NCI-H2081 treated with DMSO at 0.1 percent for 48 hours (cell line): ENCODE measurements at places on chromosomes 6 and 20.
A peak's percentile ranks its signal among the peaks of the same experiment; 100 is the strongest.

GRCh38 chr6:86937219-86938079, at the start of gene HTR1E:
HTR1E (plus strand) TSS chr6:86937528; CDS start chr6:87015335, 77,807 bp downstream.
- DNase-seq = peak; percentile 9

DNA sequence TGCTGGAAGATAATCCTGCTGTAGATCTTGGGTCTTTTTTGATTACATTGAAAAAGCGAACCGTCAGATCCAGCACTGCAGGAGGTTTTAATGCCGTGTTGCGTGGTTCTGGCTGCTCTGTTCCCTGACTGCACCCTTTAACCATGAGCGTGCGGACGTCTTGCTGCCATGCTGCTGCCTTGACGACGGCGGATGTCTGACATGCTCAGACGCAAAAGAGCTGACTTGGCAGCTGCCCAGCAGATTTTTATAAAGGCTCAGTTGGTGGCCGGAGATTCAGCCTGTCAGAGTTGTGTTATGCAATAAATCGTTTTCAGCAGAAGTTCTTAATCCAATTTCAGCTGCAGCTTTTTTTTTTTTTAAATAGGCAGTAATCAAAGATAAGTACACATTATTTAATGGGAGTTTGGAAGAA, 119.4 kb downstream of the JARID2 start:
- peak; percentile 55 for DNase-seq

DNA sequence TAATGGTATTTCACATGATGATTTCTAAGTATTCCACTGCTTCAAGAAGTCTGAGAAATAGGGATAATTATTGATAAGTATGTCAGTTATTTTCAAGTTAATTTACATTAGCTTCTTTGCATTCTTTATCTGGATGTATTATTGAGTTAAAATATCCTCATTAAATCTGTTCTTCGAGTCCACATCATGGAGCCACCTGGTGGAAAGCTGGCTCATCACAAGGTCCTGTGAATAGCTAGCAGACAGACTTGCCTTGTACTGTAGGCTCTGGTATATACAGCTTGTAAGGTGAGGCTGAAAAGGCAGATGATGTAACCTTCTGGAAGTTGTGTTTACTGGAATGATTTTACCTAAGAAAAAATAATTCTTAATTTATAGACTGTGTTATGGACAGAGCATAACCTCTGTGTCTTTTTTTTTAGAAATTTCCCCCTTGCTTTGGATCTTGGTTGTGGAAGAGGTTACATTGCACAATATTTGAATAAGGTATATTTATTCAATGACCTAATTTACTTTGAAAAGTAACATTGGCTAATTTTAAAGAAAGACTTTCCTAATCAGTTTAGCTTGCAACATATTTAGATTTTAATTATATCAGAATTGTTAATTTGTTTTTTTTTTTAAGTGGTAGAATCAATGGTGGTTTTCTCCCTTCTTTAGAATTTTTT, 3.5 kb downstream of the NDUFAF5 start:
- no peak for DNase-seq

- DNase-seq = no peak
Measured at GRCh38 chr6:33621711-33622388, 728 bp downstream of the ITPR3 start.

GRCh38 chr6:125658136-125658535, 91.3 kb upstream of the HEY2 start:
- DNase-seq = no peak

DNA sequence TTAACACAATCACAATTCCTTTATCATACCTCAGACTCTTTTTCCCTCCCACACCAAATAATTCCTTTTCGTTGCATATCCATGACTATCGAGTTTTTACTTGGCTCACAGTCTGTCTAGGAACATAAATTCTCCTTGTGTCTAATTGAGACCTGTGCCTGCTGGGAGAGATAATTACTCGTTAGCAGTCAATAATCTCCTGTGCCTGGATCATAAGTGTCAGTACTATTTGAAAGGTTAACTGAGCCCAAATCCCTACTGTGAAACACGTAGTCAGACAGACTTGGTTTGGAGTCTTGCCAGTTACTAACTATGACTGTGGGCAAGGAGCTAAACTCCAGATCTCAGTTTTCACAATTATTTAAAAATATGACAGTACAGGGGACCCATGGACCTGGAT, 5.7 kb upstream of the CTNNBL1 start:
- no peak for DNase-seq

DNA sequence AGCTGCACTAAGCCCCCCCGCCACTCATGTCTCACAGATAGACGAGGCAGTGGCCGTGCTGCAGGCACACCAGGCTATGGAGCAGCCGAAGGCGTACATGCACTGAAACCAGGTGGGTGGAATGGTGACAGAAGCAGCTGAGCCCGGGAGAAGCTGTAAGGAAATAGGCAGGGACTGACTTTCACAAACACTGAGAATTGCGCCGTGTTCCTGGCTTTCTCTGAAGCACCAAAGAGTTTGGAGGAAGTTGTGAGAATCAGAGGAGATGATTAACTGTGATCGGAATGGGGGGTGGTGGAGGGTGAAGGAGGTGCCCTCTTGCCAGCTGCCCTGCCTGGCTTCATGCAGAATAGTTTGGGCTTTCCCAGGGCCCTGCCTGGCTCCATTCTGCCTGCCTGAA, 21.6 kb downstream of the TOMM34 start:
- no peak for DNase-seq

DNA sequence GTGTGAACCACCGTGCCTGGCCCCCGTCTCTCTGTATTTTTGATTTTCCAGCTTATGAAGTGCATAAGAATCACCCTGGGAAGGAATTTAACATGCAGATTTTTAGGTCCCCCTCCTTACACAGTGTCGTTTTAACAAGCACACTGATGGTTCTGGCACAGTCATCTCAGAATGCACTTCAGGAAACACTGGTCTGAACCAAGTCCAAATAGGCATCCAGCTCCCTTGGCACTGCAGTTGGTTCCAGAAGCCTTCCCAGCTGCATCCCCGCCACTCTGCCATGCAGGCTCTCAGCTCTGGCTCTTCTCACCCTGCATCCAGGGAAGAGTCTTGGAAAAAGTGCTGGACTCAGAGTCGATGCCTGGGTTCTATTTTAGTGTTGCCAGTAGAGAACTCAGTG, 20.1 kb downstream of the RIPOR2 start:
- no peak for DNase-seq

DNA sequence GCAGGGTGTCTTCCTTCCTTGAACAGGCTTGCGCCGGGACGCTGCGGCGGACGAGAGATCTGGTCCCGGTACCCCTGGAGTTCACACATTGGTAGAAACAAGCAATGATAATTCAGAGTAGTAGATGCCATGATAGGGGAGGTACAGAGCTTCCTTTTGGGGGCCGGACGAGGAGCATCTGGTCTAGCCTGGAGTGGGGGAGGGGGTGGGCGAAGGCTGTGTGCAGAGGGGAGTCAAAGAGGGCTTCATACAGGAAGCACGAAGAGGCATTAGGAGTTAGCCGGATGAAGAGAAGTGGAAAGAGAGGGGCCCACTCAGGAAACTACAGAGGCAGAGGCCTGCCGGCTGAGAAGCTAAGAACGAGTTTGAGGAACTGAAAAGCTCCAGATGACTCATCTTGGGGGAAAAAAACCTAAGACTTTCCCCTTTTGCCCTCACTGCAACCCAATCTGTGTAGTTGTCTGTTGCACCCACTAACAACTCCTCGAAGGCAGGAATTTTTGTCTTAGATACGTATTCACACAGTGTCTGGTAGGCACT, 611 bp downstream of the CNPY3 start:
- no peak for DNase-seq

DNA sequence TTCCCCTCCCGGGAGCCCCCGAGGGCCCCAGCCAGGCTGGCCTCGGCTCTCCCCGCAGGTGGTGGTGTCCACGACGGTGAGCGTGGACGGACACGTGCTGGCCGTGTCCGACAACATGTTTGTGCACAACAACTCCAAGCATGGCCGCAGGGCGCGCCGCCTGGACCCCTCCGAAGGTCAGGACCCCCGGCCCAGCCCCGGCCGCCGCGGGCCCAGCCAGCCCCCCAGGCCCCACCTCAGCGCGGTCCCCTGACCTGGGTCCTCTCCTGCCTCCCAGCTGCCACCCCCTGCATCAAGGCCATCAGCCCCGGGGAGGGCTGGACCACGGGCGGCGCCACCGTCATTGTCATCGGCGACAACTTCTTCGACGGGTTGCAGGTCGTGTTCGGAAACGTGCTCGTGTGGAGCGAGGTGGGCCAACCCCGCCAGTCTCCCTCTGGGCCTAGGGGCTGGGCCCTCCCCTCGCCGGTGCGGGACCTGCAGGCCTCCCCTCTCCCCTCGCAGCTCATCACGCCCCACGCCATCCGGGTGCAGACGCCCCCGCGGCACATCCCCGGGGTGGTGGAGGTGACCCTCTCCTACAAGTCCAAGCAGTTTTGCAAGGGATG, 51.0 kb downstream of the CPXM1 start:
- no peak for DNase-seq

DNA sequence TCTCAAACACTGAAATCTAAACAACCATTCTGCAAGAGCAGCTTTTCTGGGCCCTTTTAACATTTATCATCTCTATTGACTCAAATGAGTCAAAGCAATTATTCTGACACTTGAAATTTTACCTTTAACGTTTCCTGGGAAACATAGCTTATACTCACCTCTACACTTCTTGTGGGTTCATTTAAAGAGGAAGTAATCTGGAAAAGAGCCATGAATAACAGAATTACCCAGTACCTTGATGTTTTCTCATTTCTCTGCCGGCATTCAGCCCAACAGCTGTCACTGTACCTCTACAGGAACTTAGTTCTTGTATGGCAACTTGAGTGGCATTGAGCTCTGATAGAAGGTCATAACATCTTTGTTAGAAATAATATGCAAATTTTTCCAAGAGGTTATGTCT, 272.2 kb downstream of the KCNQ5 start:
- peak; percentile 55 for DNase-seq

- DNase-seq = no peak
Measured at GRCh38 chr20:57434390-57434700, 43.1 kb downstream of the RBM38 start.

GRCh38 chr20:52083627-52084232, 107.8 kb downstream of the ZFP64 start:
- no peak for DNase-seq

DNA sequence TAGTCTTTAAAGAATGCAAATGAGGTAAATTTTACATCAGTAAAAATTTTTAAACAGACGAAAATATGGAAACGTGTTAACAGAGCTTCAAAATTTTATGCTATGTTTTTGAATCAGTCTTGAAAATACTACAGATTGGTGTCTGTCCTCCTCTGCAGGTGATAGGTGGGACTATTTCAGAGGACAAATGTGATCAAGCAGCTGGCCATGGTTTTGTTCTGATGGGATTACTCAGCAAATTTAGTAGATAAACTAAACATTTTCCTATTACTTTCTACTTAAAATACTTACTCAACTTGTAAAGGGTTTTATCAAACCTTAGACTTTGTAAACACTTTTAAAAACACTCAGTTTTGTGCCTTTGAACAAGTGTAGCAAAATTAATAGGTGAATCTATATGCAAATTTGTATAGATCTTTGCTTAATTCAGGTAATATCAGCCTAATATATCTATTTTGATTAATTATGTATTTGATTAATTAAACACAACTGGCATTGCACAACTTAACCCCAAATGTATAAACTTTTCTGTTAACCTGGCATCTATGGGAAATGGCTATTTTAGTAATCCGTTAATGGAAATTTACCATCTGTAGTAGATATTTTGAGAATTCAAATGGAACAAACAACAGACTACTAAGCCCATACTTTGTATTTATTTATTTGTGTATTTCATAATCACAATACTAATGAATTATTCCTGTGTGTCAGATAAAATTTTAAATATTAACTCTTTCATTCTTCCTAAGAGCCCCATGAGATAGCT, 22.5 kb downstream of the ADGRB3 start:
- no peak for DNase-seq

GRCh38 chr6:53699462-53699861, 33.9 kb upstream of the KLHL31 start:
- DNase-seq = no peak

DNA sequence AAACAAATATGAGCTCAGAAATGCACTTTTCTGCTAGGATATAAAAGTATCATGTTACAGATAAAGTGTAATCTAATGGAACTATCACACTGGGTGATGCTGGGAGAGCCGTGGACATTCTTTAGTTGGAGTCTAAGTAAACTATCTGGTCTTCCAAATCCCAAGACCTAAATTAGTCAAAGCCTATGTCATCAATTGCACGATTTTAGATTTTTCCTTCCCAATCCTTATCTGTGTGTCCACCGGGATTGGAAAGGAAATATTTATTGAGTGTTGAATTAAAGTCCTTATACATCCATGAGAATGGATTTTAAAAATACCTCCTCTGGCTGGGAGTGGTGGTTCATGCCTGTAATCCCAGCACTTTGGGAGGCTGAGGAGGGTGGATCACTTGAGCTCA, 19.6 kb upstream of the MRAP2 start:
- no peak for DNase-seq

DNA sequence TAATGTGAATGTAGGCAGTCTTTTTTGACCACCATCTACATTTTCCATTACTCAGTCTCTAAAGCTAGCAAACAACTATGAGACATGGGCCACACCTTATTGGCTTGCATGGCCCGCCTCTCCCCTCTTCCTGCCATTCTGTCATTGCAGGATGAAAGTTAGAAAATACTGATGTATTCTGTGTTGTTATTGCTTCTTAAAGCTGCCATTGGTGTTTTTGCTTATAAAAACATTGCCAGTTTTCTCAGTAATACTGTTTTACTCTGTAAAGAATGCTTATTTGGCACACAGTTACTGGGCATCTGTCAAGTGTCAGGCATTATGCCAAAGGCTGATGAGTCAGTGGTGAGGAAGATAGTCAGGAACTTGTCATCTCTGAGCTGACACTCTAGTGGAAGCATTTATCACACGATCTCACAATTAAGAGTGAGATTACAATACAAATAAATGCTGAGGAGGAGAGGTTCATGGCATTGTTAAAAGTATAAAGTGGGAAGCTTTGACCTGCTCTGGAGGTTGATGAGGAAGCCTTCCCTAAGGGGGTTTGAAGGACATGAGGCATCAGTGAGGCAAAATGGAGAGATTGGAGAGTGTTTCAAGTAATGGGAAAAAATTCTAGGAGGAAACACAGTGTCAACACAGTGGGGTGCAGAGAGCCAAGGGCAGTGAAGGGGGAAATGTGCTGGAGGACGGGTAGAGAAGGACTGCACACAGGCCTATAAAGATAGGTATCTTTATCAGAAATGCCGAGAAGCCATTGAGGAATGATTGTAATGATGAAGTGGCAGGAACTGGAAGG, 14.7 kb downstream of the KLHL32 start:
- DNase-seq = no peak

- no peak for DNase-seq
Measured at GRCh38 chr20:25072226-25072811, 9.6 kb downstream of the VSX1 start.

DNA sequence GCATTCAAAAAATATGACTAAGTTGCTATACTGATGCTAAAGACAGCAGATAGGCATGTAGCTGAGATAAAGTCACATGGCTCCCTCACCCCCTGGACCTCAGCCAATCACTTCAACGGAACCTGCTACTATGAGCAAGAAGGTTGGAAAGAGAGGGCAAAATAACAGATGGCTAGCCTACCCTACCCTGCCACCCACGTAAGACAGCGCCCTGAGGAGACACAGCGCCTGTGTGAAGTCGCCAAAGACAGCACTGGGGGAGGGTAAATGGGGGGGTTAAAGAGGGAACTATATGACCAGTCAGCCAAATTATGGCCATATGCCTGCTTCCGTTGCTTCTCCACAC, 163.2 kb downstream of the RALGAPA2 start:
- no peak for DNase-seq

- DNase-seq = no peak
Measured at GRCh38 chr20:64100946-64101688, 6.2 kb downstream of the NPBWR2 start.
